ENCODE measurements at places on chromosomes 11 and 22.

- DNase-seq: no peak
These were observed 136.7 kb upstream of the SESN3 start for GRCh38 chr11:95367726-95368125.

DNA sequence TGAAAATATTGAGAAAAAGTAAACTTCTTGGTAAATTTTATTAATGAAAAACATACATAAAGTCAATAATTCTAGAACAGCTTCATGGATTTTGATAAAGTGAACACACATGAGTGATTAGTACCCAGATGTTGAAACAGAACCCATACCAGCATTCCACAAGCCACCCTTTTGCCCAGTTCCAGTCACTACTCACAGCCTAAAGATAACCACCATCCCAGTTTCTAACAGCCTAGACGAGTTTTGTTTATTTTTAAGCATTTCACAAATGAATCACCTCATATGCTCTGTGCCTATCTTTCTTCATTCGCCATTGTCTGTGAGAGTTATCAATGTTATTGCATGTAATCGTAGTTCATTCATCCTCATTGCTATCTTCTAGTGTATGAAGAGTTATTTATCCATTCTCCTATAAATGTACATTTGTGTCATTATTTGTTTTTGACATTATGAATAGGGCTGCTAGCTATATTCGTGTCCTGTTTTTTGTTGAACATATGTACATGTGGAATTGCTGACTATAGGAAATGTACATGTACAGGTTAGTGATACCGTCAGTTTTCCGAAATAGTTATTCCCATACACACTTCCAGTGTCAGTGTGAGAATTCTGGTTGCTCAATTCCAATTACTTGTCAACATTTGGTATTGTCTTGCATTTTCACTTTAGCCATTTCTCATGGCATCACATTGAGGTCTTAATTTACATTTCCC is 44.5 kb upstream of the TEAD1 start:
- DNase-seq: no peak

GRCh38 chr11:47607380-47607779 is 13.2 kb upstream of the C1QTNF4 start:
- no peak for DNase-seq

GRCh38 chr11:119910051-119910450 is 181.1 kb upstream of the NECTIN1 start:
- DNase-seq: no peak

DNA sequence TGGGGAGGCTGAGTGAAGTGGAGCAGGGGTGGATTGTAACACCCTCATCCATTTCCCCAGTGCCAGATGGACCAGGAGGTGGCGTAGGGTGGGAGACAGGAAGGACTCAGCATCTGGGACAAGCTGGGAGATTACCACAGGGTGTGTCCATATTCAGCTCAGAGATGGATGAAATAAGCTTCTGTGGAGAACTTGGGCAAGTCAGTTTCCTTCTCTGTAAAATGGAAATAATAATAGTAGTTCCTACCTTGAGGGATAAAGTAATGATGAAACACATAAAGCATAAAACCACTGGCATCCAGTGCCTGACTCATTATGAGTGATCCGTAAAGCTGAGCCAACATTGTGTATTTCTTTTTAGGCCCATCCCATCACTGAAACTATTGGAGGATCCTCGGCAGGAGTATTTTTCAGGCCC is 607 bp upstream of the ROBO4 start:
- DNase-seq: no peak

DNA sequence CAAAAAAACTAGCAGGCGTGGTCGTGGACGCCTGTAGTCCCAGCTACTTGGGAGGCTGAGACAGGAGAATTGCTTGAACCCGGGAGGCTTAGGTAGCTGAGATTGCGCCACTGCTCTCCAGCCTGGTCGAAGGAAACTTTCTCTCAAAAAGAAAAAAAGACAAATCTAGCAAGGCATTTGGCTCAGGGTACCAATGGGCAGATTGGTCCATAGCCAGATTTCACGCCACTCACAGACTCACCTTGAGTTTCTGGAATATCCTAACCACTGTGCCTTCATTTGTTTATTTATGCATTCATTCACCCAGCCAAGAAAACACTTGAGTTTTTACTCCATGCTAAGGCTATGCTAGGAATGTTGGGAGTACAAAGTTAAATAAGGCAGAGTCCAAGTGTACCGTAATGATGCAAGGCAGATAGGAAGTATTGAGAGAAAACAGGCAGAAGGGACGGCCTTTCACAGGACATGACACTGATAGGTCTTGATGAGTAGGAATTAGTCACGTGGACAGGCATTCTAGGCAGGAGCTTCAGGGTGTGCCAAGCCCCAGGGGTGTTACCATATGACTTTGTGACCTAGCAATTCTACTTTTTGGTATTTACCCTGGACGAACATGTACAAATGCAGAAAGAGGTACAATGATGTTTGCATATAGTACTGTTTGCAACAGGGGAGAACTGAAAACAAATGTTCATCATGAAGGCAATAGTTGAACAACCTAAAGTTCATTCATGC is 3.0 kb upstream of the PACSIN3 start:
- DNase-seq: no peak
